ENCODE measurements at places on chromosomes 5 and 9.

GRCh38 chr5:141623611-141624010, 4.8 kb upstream of the DIAPH1 start:
- DNase-seq = no peak

DNA sequence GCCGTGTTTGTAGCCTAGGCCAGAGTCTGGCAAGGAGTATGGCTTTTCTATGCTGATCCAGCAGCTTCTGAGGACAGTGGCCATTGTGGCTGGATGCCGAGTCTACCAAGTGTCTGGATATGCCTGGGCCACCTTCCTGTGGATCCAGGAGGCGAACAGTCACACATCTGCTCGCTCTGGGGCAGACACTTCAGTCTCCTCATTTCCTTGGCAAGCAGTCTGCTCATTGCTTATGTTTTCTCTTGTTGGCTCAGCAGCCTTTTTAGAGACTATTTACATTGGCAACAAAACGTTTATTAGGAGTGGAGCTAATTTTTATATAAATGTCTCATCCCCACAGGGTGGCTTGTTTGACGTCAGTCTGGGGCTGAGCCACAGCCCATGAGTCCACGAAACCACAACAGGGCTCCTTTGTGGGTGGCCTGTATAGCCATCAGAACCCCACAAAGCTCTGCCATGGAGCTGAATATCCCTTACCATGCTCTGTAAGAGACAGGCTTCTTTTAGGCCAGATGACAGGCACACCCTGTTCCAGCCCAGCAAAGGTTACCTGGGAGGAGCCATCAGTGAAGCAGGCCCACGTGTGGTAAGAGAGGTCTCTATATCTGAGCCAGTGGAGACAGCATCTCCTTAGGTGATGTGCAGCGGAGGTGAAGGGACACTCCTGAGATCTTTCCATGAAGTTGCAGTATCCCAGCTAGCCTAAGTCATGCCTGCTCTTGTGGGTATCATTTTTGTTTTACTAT, 221.7 kb downstream of the DIRAS2 start:
- DNase-seq = no peak

DNA sequence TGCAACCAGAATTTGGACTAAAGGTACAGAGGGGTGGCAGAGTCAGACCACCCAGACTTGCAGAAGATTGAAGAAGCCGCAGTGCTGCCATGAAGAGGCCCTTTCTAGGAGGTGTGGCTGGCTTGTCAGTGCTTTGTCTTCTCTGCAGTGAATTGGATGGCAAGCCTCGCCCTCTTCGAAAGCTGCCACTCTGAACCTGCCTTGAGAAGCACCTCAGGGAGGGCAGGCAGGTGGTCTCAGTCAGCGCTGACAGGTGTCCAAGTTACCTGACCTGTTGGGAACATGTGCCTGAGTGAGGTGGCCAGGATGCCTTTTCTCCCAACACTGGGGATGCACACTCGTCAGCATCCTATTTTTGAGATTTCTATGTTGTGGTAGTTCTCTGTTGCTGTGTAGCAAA, 6.2 kb downstream of the TENT4A start:
- DNase-seq = no peak

DNA sequence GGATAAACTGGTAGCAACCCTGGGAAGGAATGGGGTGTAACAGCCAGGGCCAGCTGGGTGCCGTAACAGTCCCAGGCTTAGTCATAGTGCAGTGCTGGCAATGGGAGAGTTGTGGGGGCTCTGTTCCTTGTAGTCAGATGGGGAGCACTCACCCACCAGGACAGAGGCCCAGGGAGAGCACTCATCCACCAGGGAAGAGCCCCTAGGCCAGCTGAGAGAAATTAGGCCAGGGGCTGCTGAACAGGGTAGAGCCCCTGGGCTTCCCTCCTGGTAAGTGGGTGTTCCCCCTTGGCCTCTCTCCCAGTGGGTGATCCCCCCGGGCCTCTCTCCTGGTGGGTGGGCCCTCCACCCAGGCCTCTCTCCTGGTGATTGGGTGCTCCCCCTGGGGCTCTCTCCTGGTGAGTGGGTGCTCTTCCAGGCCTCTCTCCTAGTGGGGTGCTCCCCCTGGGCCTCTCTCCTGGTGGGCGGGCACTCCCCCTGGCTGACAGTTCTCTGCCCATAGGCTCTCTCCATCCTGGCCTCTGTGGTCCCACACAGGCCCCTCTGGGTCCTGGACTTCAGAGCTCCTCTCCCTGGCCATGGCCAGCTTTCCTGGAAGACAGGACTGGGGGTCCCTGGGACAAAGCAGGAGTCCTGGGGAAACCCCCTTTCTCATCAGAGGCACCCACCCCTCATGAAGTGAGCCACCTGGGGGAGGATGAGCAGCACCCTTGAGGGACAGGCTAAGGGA, 13.4 kb downstream of the FGD3 start:
- no peak for DNase-seq

DNA sequence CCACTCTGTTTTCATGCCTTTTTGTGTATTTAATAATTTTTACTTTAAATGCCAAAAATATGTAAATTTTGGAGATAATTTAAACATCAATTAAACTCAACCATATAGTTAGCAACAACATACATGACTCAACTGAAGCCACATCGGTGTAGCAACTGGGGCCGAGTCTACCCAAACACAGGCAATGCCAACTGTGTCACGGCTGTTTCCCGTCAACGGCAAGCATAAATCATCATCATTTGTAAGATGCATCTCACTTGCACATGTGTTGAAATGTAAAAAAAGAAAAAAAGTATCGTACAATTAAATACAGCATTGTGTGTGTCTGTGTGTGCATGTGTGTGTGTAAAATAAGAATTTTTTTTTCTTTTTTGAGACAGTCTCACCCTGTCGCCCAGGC, 160.1 kb upstream of the TAS2R1 start:
- no peak for DNase-seq

- no peak for DNase-seq
Observed at GRCh38 chr9:136190237-136190601, 14.7 kb downstream of the LHX3 start.

- no peak for DNase-seq
Observed at GRCh38 chr9:34644766-34645314, 1.6 kb upstream of the GALT start.

DNA sequence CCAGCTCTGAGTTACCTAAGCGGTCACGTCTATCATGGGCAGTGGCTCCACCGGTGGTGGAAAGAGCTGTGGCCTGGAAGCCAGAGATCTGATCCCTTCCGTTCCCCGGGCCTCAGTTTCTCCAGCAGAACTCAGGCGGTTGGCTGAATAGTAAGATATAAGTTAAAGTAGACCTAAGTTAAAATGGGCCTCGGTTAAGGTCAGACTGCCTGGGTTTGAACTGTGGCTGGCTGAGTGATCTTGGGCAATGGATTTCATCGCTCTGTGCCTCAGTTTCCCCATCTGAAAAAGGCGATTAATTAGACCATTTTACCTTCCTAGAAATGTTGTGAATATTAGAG, 997 bp downstream of the COL15A1 start:
- DNase-seq = no peak

DNA sequence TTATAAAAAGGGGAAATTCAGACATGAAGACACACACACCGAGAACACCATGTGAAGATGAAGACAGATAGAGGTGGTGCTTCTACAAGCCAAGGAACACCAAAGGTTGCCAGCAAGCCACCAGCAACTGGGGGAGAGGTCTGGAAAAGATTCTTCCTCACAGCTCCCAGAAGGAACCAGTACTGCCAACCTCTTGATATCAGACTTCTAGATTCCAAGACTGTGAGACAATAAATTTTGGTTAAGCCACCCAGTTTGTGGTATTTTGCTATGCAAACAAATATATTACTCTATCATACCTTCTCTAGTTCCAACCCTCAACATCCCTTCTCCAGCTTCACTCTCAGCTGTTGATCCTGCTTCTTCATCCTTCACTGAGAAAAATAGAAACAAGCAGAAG, 451.1 kb downstream of the EBF1 start:
- DNase-seq = no peak

GRCh38 chr5:169791251-169791650, 154.2 kb downstream of the DOCK2 start:
- DNase-seq = no peak

DNA sequence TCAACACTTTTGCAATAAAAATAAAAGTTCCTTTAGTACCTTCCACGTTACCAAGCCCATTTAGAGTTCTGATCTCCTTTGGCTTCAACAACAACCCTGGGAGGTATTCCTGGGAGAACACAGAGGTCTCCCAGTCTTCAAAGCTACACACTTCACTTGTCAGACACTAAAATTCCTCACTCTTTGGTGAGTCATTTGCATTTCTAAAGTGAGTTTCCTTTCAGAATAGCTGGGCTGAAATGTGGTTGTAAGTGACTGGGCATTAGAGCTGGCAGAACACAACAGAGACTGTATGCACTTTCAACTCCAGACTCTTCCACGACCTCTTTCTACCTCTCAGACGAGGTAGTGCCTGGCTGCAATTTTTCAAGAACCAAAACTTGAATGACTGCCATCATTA, 11.5 kb upstream of the F2RL1 start:
- no peak for DNase-seq

GRCh38 chr5:142716963-142717362, 31.1 kb upstream of the FGF1 start:
- peak; percentile 29 for DNase-seq

DNA sequence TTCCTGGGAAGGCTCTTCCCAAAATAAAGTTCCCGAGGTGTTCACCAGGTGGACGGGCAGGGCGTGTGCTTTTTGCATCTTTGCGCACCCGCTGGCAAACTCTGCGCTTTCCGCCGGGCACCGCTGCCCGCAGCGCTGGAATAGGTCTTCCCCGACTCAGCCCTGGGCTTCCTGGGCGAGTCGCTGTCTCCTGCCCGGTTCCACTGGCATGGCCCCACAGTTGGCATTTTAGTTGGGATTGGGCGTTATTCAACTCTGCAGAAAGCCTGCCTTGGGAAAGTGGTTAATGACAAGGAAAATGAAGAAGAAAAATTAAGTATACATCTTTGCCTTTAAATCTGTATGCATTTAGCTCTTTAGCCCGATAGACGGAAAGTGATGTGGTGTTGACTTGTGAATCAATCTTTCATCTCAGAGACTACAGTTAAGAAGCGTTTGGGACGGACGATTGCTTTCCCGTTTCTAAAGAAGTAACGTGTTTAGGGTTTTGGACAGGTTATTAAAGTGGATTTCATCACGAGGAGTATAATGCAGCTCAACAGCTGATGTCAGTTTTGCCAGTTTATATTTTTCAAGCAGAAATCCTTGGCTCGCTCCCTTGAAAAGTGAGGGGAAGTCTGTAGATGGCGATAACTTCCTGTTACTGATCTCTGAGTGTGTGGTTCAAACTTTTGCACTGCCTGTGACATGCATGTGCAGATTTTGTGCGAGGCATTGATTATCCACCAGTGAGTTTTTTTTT, 946 bp downstream of the ADCY2 start:
- DNase-seq = no peak

DNA sequence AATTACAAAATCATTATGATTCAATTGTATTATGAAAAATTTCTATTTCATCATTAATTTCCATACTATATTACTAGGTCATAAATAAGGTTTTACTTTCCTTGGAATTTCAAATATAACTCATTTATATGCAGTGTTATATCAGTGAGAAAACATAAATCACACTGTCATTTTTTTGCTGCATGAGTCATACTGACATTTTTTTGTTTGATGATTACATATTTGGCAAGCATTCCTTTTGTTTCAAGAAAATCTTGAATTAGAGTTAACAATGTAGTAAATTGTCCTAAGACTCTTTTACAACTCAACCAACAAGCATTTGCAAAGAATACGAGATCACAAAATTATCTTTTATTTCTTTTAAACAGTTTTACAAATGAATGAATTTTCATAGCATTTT, 298.4 kb upstream of the SEMA6A start:
- DNase-seq = no peak

DNA sequence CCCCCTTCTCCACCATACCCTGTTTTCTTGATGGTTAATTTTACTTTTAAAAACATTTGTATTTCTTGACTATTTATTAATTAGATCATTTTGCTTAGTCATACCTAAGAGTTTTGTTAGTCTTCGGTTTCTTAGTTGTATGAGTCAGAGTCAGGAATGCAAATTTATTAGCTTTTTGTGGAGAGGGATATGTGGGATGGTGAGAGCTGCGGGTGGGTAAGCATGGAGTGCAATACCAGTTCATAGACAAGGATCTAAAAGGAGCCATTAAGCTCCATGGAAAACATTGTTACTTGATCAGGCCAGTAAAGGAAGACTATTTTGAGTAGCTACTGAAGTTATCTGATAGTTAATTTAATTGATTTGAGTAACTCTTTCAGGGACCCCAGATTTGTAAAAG, 77.5 kb downstream of the ZSWIM6 start:
- no peak for DNase-seq

GRCh38 chr5:9619331-9620092, 10.6 kb downstream of the TAS2R1 start:
- DNase-seq = no peak

DNA sequence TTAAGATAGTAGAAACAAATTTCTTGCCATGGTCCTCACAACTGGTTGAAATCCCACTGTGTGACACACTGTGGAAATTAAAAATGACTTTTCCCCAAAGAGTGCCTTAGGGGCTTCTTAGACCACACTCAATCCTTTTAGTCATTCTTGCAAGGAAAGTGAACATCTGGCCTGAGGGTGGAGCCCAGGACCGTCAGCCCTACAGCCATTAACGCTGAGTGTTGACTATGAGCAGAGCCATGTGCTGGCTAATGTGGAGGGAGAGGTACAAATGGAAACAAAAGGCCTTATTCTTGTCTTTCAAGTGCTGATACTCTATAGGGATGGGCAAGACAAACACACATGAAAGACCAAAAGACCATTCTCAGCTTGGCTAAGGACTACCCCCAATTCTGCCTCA, 456.5 kb downstream of the ZSWIM6 start:
- DNase-seq = no peak

- DNase-seq = no peak
Observed at GRCh38 chr5:31172881-31173280, 20.6 kb upstream of the CDH6 start.

DNA sequence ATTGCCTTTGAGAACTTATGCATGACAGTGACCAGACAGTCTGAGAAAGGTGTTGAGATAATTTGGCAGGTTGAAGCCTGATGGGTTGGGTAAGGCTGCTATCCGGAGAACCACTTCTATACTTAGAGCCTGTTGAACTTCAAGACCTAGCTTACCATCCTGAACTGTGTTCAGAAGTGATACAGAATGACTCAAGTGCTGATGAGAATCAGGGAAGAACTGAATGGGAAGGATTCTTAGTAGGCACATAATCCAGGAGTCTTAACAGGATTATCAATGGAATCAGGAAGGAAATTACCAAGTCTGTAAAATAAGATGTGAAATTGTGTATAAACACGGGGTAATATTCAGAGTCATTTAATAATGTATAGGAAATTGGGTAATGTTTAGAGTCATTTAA, 9.0 kb upstream of the PAPPA start:
- no peak for DNase-seq

GRCh38 chr5:136329484-136330190, 35.7 kb downstream of the TRPC7 start:
- no peak for DNase-seq

DNA sequence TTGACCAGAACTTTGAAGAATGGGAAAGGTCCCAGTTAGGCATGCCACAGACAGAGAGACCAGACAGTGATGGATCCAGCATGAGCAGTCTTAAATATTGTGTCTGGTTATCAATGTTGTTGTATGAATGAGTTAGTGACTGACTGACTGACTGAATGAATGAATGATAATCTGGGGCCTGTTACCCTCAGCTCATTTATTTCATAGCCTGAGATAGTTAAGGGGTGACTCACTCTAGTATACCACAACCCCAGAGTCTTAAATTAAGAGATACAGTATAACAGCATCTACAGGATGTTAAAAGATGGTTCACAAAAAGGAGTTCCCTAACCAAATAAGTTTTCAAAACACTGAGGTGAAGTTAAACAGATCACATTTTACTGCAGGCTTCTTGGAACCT, 133.5 kb downstream of the SGCD start:
- DNase-seq = no peak

Data from GM20000 (cell line).